ENCODE measurements at places on chromosomes 1 and 21.

DNA sequence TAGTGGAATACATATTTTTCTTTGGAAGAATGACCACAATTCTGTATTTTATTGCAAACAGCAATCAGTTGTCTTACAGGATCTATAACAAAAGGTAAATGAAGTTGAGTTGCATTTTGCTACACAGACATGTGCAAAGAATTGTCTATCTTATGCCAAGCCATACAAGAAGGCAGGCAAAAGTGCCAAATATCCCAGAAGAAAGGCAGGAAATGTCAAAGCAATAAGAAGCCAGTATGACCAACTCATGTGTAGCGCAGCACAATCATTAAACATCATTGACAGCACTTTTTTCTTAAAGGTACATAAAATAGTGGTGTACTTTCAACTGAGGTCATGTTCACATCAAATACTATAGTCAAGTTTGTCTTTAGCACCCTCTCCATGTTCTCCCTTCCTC lies 42.7 kb downstream of the NIBAN1 start:
- DNase-seq: no peak

DNA sequence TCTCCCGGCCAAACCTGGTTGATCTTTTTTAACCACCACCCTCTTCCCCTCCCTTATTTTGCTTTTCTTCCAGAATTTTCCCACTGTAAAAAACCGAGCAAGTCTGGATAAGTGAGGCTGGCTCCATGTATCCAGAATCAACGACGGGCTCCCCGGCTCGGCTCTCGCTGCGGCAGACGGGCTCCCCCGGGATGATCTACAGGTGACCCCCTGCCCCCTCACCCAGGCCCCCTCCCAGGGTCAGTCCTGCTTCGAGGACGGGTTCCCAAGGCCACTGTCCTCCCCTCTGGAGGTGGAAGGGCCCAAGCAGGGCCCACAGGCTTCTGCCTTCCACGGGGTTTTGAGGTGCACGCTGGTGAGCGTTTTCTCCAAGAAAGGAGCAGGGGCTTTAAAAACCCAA lies 5.2 kb upstream of the KCNAB2 start:
- no peak for DNase-seq

DNA sequence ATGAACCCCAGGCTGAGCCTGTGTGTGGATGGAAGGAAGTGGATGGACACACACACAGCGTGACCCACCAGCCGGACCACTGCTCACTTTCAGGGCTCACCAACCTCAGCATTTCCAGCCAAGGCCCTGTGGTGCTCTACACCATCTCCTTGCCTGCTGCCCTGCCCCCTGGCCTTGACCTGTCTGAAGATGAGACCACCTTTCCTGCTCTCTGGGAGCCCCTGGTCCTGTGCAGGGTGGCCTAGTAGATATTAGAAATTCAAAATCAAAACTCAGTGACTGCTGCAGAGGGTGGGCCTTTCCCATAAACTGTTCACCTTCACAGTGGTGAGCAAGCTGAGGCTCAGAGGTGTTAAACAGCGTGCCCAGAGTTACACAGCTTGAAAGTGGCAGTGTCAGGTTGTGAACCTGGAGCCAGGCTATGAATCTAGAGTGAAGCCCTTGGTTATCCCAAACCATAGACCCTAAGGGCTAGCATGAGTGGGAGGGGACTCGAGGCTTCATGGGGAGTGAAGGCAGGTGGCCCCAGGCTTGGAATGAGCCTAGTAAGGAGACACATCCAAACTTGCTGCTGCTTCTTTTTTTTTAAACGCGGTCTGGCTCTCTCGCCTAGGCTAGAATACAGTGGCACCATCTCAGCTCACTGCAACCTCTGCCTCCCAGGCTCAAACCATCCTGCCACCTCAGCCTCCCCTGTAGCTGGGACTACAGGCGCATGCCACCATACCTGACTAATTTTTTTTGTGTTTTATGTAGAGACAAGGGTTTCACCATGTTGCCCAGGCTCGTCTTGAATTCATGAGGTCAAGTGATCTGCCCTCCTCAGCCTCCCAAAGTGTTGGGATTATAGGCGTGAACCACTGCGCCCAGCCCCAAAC lies 41.5 kb downstream of the MAN1C1 start:
- no peak for DNase-seq

- DNase-seq: no peak
These were observed 7.6 kb upstream of the CLCA2 start for GRCh38 chr1:86416343-86416742.

DNA sequence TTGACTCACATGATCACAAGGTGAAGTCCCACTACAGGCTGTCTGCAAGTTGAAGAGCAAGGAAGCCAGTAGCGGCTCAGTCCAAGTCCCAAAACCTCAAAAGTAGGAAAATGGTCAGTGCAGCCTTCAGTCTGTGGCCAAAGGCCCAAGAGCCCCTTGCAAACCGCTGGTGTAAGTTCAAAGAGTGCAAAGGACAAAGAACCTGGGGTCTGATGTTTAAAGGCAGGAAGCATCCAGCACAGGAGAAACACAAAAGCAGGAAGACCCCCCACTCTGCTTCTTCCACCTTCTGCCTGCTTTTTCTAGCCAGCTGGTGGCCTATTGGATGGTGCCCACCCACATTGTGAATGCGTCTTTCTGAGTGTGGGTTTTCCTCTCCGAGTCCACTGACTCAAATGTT lies 2222.6 kb downstream of the MRPL39 start:
- no peak for DNase-seq

- no peak for DNase-seq
These were observed 1891.2 kb downstream of the NCAM2 start for GRCh38 chr21:22889445-22889844.

GRCh38 chr21:17848228-17848627 lies 29.1 kb upstream of the C21orf91 start:
- no peak for DNase-seq

- no peak for DNase-seq
These were observed 94.6 kb upstream of the SLC44A3 start for GRCh38 chr1:94725566-94725965.

DNA sequence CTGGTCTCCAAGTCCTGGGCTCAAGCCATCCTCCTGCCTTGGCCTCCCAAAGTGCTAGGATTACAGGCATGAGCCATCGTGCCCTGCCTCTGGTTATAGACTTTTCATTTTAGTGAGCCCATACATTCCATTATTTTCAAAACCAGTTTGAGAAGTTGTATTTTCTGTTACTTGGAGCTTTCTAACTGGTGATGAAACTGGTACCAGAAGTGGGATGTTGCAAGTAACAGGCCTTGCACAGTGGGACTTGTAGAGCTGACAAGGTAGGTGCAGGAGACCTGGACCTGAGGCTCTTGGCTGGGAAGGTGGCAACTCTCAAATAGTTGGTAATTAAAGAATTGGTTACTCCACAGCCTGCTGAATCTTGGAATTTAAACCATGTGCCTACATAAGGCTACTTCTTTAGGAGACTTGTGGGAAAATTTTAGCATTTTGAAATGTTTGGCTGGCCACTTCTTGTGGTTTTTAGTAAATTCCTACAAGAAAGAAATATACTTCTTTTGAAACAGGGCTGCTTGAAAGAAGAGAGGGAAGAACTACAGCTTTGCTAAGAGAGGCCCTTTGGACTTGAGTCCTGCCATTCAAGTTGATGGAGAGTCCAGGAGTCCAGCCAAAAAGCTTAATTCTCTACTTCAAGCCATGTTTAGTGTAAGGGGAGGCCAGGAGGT lies 9.8 kb upstream of the ALPL start:
- DNase-seq: no peak

GRCh38 chr1:90798883-90799282 lies 81.8 kb upstream of the BARHL2 start:
- DNase-seq: no peak
